ENCODE measurements at places on chromosomes 11 and 22. TPM values are rescaled to one million over a fixed set of nuclear protein-coding genes. Genes with fewer than 3 reads are reported as not detected.

KRTAP5-11 gene
- not detected for total RNA-seq

BTBD18 gene
- not detected for total RNA-seq

DNA sequence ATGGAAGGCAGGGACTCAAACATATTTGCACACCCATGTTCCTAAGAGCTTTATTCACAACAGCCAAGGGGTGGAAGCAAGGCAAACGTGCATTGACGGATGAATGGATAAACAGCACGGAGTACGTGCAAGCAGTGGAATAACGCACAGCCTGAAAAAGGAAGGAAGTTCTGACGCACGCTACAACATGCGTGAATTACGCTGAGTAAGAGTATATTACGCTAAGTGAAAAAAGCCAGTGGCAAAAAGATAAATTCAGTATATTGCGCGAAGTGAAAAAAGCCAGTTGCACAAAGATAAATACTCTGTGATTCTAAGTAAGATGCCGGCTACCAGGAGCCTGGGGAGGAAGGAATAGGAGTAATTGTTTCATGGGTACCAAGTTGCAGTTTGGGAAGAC lies 19.5 kb downstream of the PHF21B start:
- no peaks in the 10 kb centered on the region for H3K36me3 ChIP-seq
- no peak for DNase-seq

GRCh38 chr11:93514712-93515111 lies 28.5 kb downstream of the SMCO4 start:
- H3K4me3 ChIP-seq = no peak overlapping the region
- H3K27ac ChIP-seq = no peak overlapping the region
- DNase-seq = no peak
- peaks cover 3% of the 10 kb centered on the region for H3K36me3 ChIP-seq
- peaks cover 44% of the 10 kb centered on the region for H3K4me1 ChIP-seq
